NCI-H1092 (cell line): ENCODE measurements at places on chromosomes 6 and 20.

GRCh38 chr20:1871807-1872458, 23.3 kb upstream of the SIRPA start:
- no peak for DNase-seq

DNA sequence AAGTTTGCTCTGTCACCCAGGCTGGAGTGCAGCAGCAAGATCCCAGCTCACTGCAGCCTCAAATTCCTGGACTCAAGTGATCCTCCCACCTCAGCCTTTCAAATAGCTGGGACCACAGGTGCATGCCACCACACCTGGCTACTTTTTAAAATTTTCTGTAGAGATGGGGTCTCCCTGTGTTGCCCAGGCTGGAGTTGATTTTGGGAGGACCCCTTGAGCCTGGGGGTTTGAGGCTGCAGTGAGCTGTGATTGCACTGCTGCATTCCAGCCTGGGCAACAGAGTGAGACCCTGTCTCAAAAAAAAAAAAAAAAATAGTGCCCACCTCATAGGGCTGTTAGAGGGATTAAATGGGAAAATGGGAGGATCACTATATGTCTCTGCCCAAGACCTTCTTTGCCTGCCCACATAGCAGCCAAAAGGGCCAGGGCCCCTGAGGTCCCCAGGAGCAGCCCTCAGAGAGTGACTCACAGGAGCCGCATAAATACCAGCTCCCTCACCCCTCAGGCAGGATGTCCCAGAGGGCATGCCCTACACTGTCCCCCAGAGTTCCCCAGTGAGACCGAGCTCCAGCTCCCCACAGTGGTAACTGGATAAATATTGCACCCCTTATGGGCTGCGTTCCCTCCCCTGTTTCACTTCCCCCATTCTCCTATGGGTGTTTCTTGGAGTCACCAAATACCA, 11.7 kb upstream of the MDGA1 start:
- DNase-seq = no peak

DNA sequence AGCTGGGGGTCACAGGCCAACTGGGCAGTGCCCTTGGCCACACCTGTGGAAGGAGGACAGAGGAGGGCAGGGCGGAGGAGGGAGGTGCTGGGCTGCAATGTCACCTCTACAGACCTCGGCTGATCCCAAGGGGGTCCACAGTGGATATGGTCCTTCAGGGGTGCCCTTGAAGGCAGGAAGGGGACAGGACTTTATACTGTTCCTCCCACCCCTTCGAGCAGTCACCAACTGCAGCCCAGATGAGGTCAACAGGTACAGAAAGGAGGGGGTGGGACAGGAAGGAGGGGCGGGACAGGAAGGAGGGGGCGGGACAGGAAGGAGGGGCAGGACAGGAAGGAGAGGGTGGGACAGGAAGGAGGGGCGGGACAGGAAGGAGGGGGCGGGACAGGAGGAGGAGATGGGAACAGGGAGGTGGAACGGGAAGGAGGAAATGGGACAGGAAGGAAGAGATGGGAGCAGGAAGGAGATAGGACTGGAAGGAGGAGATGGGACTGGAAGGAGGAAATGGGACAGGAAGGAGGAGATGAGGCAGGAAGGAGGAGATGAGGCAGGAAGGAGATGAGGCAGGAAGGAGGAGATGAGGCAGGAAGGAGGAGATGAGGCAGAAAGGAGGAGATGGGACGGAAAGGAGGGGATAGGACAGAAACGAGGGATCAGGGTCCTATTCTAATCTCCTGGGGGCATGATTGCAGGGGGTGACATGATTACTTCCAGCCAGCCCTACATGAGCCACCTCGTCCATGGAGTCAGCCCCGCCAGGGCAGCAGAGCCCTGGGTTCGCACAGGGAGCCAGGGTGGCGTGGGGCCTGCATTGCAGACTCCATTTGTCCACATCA, 19.4 kb upstream of the MRGBP start:
- no peak for DNase-seq

GRCh38 chr6:6604566-6604965, 16.0 kb downstream of the LY86 start:
- DNase-seq = no peak
